Fibroblast of skin of abdomen (primary cell): ENCODE measurements at places on chromosomes 12 and 14.

- no peak for DNase-seq
Measured at GRCh38 chr14:36718216-36718615, 56.6 kb downstream of the PAX9 start.

DNA sequence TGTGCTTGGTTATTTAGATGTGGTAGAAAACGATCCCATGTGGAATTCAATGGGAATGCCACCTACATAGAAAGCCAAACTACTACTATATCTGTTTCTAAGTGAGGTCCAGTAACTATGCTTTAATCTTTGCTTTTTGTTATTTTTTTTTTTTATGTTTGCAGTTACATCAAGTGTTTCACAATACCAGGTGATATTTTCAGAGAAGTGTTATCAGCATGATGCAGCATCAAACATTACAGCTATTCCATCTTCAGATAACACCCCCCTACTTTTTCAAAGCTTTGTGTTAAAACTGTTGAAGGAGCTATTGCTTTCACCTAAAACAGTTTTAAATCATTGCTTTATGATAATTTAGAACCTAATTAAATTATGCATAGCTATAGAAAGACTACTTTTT lies 163.8 kb upstream of the SLC16A7 start:
- no peak for DNase-seq

DNA sequence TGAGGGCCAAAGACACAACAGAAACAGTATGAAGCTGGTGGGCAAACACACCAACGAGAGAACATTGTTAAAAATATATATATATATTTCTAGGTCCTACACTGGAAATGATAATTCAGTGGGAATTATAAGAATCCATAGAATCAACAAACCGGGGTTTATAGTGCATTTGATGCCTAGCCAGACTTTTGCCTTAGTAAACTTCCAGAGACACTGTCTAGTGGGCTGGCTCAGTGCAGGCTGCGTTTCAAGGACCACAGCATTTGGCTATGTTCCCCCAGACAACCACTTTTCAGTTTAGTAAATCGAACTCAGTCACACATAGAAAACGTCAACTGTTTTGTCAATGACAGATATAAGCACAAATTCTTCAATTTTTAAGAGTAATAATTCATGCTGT lies 41.9 kb downstream of the SLC38A4 start:
- peak; percentile 19 for DNase-seq

- DNase-seq = peak; percentile 89
Measured at GRCh38 chr14:64721391-64721791, 17.2 kb downstream of the PLEKHG3 start.

GRCh38 chr12:122123761-122124145 lies 45.2 kb downstream of the MLXIP start:
- DNase-seq = no peak

DNA sequence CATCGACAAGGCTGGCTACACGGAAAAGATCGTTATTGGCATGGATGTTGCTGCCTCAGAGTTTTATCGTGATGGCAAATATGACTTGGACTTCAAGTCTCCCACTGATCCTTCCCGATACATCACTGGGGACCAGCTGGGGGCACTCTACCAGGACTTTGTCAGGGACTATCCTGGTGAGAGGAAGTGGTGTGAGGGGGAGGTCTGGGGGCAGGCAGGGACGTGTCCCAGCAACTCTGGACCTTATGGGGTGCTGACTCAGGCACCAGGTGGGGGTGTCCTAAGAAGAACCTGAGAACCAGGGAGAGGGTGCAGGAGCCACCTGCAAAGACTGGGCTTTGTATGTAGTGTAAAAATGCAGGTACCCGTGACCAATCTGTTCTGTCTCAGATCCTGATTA lies 5.2 kb downstream of the ENO2 start:
- DNase-seq = no peak
